ENCODE measurements at places on chromosomes 5 and 9.
A peak's percentile ranks its signal among the peaks of the same experiment; 100 is the strongest.

GRCh38 chr5:130720355-130720754 is 444.7 kb downstream of the HINT1 start:
- DNase-seq = peak; percentile 2

DNA sequence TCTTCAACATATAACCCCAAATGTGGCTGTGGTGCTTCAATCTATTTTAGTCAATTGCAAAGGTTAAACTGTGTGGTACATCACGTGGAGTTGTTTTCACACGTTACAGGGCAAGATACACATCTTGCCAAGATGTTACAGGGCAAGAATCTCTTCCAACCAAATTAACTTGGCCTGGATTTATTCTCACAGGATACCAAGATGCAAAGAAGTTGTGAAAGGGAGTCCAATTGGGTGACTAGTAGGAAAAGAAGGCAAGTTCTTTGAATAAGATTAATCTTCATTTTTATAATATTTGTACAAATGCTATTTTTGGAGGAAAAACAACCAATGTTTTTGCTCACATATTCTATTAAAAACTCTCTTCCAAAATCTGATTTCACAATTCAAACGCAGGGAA is 4.8 kb upstream of the IFNA8 start:
- no peak for DNase-seq

DNA sequence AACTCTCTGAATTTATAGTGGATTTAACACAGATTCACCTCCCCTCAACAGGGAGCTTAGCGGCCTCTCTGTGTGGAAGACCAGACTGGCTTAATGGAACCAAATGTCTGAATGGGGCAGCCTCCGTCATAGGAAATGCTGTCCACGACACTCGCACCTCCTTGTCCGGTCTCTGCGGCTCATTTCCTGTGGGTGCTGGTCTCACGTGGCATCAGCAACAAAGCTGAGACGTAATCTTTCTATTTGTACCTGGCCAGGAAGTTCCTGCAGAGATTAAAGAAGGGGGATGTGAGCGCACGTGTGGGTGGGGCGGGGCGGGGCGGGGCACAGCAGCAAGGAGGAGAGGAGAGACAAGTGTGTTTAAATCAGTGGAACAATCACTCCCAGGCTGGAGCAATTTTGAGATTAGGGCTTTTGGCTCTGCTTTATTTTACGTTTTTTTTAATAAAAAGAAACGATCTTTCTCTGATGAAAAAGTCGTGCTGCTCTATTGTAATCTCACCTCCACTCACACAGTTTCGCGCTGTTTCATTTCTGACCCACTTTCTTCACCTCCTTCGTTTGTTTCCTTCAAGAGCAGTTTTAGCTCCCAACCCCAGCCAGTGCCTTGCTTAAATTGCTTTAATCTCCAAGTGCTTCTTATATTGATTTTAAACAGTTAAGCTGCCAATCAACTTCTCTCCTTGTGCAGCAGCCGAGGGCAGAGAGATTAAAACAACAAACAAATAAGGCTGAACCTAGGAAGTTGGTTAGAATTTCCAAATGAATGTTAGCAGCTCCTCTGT is 132.2 kb upstream of the ASTN2 start:
- DNase-seq = no peak

- no peak for DNase-seq
Measured at GRCh38 chr9:15578714-15579113, 25.9 kb downstream of the CCDC171 start.

DNA sequence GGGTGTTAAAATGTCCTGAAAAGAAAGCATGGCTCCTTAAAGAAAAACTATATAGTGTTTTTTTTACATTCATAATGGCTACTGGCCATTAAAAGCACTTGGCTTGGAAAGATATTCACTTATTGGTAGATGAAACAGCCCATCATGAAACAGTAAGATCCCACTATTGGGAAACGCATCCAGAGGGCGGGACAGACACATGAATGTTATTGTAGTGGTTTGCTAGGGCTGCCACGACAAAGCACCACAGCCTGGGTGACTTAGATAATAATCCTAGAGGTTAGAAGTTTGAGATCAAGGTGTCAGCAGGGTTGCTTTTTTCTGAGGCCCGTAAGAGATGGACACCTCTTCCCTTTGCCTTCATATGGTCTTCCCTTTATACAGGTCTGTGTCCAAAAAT is 139.4 kb upstream of the ANKH start:
- no peak for DNase-seq

GRCh38 chr5:119417891-119418605 is 34.2 kb upstream of the HSD17B4 start:
- DNase-seq = no peak

GRCh38 chr9:131290036-131290766 is 678 bp downstream of the PLPP7 start:
- peak; percentile 34 for DNase-seq

GRCh38 chr9:69975681-69976080 is 68.0 kb upstream of the MAMDC2 start:
- no peak for DNase-seq

GRCh38 chr5:129554134-129554904 is 94.2 kb downstream of the ADAMTS19 start:
- no peak for DNase-seq

DNA sequence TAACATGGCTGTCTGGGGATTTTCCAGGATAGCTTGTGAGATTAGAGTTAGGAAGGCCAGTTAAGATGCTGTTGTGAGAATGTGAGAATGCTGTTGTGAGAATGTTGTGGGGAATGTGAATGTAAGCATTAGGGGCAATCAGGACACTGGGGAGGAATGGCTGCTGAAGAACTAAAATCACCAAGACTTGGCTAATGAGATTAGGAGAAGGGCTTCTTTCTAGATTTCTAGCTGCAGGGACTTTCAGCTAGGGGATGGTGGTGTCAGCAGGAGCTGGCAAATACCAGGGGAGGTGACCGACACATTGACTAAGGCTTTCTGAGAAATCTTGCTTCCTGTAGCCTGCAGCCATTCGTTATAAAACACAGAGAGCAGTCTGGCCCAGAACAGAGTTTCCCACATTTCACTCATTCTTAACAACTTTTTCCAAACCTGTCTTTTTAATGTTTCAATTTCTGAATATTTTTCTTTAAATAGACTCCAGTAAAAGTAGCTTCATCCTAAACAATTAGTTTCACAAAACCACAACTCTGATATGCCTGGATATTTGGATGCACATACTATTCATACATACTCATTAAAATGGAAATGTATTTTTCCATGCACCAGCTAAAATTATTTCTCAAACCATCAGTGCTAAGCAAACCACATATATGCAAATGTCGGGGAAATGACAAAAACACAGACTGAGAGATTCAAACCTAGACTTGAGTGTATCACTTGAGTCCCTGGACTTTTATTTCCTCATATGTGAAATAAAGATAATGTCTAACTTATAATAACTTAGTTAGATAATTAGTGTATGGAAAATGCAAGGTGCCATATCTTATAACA is 89.3 kb upstream of the TNC start:
- DNase-seq = no peak

- no peak for DNase-seq
Measured at GRCh38 chr9:15080401-15080800, 170.2 kb upstream of the FREM1 start.

DNA sequence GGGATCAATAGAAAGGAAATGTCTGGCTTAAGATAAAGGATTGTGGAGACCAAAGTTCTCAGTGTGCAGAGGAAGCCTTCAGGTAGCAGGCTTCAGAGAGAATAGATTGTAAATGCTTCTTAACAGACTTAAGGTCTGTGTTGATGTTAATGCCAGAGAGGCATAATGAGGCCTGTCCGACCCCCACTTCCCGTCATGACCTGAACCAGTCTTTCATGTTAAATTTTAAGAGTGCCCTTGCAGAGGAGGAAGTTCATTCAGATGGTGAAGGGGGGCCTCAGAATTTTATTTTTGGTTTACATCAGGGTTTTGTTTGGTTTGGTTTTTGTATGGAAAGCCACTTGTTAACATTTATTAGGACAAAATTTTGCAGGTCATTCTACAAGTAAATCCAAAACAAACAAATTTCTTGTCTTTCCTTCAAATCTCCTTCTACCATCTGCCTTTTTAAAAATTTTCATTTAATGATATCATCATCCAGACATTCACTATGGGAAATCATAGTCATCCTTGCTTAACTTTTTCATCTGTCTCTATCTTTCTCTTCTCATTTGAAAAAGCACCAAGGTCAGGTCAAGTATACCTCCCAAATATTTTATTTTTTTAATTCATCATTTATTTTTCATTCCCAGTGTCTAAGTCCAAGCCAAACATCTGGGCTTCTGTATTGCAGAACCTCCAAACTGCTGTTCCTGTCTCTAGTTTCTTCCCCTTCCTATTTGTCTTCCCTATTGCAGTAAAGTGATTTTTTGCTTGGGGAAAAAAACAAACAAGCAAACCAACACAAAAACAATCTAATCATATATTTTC is 6.9 kb upstream of the ABCA1 start:
- DNase-seq = no peak

- DNase-seq = no peak
Measured at GRCh38 chr5:52896534-52897237, 92.5 kb upstream of the ITGA2 start.

DNA sequence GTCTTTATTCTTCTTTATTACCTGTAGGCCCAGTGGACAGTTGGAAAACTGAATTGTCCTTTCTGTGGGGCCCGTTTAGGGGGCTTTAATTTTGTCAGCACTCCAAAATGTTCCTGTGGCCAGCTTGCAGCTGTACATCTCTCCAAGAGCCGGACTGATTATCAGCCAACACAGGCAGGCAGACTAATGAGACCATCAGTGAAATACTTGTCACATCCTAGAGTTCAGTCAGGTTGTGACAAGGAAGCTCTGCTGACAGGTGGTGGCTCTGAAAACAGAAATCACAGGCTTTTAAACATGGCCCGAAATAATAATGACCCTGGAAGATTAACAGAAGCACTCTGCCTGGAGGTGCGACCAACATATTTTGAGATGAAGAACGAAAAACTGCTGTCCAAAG is 47.9 kb downstream of the RNF180 start:
- peak; percentile 71 for DNase-seq

DNA sequence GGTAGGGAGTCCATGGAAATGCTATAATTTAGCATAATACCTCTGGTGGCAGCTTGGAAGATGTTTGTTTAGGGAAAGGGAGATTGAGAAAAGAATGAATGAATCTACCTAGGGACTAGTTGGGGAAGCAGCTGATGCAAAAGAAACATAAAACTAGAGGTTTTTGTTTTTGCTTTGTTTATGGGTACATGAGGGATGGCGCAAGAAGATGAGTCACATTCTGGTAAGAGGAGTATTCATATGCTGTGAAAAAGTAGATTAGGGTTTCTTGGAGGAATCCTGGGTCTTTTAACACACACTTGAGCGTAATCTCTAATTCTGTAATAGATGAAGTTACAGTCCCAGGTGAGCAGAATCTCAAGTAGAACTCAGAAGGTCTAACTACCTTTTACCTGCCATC is 17.1 kb downstream of the C9orf43 start:
- DNase-seq = no peak

GRCh38 chr5:134005417-134006061 is 764 bp upstream of the VDAC1 start:
- DNase-seq = no peak

- peak; percentile 72 for DNase-seq
Measured at GRCh38 chr9:36328798-36329411, 70.7 kb upstream of the GNE start.

- no peak for DNase-seq
Measured at GRCh38 chr9:4119778-4120554, 179.9 kb downstream of the GLIS3 start.

GRCh38 chr5:97022898-97023297 is 87.0 kb downstream of the LNPEP start:
- DNase-seq = no peak

DNA sequence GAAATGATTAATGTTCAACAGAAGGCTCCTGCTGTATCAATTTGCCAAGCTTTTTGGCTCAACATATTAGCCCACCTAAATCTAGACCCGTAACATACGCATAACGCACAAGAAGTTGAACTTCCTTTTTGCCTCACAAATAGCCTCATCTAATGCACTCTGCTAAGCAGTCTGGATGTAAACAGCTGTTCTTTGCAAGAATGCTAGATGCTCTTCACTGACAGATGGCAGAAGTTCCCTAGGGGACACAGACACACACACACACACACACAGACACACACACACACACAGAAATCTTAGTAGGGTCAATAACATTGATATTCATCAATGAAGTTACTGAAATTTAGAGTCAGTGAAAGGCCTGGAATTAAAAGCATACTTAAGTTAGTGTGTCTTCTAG is 13.2 kb upstream of the PCA3 start:
- no peak for DNase-seq

DNA sequence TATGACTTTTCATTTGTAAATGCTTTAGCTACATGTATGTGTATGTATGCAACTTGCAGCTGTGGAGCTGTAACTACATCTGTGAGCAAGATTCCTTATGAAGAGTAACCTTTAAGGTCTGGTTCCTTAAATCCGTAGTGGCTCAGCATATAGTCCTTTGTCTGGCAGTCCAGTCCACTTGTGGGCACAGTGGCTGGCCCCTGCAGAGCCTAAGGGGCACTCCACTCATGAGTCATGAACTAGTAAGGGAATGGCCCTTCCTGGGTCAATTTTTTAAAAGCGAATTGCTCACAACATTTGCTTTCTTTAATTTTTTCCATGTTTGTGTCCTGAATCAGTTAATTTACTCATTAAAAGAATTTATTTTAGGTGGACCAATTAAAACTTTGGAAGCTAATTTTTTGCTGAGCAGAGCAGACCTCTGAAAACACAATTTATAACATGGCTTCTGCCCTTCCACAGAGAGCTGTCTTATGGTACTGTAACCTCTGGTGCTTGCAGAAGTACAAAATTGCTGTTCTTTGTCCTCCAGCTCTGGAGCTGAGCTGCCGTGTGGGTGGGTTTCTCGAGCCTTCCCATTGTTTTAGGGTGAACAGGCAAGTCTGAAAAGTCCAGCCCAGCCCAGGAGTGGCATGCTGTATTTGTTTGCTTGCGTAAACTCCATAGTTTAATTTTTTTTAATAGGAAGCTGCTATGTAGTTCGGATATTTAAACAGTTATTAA is 110.1 kb downstream of the MVB12B start:
- no peak for DNase-seq

DNA sequence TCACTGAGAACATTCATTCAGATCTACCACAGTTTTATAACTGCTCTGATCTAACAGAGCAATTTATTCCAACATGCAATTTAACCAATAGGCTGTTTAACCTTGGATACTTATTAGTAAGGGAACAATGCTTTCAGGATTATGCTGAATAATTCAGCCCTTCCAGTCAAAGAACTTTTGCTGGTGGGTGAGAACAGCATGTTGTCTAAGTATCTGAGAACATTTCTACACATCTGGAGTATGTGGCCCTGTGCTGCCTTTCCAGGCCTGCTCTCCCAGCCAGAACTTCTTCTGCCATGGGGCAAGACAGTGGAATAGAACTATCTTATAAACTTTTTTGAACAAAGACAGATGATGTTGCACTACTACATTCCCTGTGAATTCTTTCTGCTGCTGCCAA is 55.8 kb downstream of the NFIB start:
- DNase-seq = no peak

DNA sequence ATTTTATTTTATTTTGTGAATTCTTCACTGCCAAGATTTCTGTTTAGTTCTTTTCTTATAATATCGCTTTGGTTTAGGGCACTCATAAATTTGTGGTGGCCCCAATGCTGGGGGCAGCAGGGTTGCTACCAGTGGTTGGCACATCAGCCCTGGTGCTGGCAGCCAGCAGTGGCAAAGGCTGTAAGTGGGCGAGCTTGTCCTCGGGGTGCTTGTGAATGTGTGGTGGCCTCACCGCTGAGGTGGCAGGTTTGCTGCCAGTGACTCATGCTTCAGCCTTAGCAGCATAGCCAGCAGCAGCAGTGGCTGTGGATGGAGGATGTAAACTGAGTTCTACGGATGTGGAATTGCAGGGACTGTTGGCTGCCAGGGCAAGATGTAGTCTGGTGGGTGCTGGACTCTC is 262.9 kb upstream of the DMAC1 start:
- no peak for DNase-seq

- no peak for DNase-seq
Measured at GRCh38 chr5:138264183-138264582, 10.2 kb downstream of the GFRA3 start.

All from G401 (cell line).